Gastroesophageal sphincter (tissue), 4 donors: ENCODE measurements at places on chromosomes 13 and 19.
A peak's percentile ranks its signal among the peaks of the same experiment; 100 is the strongest.

GRCh38 chr19:35608251-35608650, 4.3 kb upstream of the HAUS5 start:
- ATAC-seq: no peak

- ATAC-seq: no peak
These were observed 154.7 kb upstream of the TSC22D1 start for GRCh38 chr13:44730851-44731250.

DNA sequence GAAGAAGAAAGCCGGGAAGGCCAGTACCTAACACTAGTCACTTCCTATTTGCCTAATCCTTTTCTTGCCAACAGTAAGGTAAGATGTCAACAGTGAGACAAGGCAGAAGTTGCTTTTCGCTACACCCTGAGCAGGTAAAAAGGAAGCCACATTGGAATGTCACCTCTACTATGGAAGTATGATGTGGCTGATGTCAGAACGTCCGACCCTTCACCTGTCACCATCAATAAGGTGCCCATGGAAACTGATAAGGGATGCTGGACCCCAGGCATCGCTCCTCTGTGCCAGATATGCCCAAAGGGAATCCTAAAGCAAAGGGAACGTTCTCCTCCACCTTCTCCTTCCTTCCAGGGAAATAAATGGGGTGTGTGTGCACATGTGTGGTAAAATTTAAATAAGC, 34.3 kb downstream of the COL4A1 start:
- no peak for ATAC-seq

DNA sequence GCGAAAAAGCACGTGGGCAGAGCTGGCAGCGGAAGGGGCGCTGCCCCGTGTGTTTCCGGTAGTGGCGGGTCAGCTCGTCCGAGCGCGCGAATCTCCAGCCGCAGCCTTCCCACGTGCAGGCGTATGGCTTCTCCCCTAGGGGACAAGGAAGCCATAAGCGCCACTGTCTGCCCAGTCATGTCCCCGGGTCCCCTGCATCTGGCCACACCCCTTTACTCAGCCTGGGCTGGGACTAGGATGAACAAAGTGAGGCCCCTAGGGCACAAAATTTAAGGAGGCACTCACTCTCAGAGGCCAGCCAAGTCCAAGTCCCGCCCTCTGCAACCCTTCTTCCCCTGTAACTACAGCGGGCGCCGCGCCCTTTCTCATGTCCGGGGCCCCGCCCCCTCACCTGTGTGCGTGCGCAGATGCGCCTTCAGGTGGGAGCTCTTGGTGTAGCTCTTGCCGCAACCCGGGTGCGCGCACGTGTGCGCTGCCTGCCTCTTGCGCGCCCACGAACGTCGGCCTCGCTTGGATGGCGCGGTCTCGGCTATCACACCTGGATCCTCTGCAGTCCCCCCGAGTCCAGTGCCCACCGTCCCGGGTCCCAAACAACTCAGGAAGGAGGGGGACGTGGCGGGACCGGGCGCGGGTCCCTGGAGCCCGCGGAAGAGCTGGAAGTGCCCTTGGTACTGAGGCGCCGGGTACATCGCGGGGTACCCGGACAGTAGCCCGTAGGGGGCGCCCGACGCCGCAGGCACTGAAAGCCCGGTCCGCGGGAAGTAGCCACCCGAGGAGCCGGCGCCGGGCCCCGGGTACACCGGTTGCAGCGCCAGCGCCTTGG, 1.9 kb downstream of the KLF1 start:
- ATAC-seq: peak; percentile 45

DNA sequence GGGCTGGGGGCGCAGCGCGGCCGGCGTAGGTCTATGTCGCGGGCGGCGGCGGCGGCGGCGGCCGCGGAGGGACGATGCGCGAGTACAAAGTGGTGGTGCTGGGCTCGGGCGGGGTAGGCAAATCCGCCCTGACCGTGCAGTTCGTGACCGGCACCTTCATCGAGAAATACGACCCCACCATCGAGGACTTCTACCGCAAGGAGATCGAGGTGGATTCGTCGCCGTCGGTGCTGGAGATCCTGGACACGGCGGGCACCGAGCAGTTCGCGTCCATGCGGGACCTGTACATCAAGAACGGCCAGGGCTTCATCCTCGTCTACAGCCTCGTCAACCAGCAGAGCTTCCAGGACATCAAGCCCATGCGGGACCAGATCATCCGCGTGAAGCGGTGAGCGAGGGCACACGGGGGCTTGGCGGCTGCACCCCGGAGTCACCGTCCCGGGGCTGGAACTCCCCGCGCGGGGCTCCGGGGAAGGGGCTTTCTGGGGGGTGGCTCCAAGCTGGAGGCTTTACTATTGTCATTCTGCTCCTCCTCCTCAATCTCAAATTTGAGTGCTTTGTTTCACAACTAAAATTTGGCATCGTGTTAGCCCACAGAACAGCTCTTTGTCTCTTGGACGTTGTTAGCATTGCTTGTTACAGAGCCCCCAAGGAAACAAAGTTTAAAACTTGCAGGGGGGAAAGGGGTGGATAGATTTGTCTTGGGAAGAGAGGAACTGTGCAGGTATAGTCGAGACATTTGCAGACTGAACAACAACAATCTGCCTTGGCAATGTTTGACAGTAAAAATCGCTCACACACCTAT, 630 bp downstream of the RAP2A start:
- peak; percentile 0 for ATAC-seq

GRCh38 chr13:23754997-23755396, 134.2 kb downstream of the MIPEP start:
- ATAC-seq: no peak

GRCh38 chr13:38630780-38631179, 56.1 kb upstream of the FREM2 start:
- ATAC-seq: no peak

- ATAC-seq: no peak
These were observed 1.2 kb downstream of the ZNF347 start for GRCh38 chr19:53157626-53158025.

DNA sequence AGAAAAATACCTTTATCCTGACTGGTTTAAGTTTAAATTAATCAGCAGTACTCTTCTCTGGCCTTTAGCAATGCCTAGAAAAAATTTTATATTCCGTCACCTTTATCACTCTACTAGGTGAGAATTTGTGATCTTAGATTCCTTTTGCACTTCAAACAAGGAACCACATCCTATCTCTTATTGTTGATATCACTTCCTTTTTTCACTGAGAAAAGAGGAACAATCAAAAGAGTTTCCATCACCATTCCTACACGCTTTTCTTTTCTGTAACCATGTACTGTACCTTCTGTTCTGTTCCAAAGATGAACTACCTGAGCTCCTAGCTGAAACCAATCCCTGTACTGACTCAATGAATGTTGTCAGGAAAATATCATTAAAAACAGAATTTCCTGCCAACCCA, 1379.0 kb upstream of the MIR17HG start:
- no peak for ATAC-seq

DNA sequence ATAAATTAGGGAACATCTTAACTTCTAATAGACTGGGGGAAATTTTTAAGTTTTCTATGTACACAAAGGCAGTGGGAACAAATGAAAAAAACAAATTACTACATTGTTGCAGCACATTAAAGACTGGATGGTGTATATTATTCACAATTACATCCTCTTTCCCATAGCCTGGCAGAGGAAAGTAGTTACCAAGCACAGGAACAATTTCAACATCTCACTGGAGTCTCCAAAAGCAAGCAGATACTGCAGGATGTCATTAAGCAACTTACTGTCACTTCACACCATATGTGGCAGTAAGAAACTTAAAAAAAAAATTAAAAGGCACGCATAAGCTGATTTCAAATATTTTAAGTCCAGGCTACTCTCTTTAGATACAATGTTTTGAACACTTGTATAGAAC, 6.4 kb upstream of the EFNB2 start:
- ATAC-seq: no peak

DNA sequence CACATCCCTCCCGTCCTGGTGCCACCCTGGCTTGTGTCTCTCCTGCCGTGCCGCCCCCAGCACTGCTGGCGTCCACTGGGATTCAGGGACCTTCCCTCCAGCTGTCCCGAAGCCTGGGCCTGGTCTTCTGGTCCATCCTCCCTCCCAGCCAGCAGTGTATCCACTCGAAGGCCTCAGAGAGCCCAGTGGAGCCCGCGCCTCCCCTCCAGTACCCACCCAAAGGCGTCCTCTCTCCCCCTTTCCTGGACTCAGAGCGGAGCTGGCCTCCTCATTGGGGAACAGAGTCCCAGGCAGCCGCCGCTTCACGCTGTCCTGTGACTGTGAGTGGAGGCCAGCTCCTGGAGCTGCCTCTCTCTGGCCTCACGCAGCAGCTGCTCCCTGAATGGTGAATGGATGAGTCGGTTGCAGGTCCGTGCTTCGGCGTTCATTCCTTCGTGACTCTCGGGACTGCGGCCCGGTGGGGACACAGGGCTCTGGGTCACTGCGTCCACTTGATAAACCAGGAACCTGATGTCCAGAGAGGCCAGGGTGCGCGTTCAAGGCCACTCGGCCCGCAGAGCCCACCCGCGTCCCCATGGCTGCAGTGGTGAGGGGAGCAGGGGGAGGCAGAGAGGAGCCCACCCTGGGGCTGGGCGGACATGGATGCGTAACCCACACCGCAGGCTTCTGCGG, 12.1 kb downstream of the ONECUT3 start:
- no peak for ATAC-seq

GRCh38 chr13:108313382-108313781, 43.9 kb downstream of the TNFSF13B start:
- no peak for ATAC-seq

GRCh38 chr19:1455002-1455335, 5.0 kb downstream of the APC2 start:
- no peak for ATAC-seq

DNA sequence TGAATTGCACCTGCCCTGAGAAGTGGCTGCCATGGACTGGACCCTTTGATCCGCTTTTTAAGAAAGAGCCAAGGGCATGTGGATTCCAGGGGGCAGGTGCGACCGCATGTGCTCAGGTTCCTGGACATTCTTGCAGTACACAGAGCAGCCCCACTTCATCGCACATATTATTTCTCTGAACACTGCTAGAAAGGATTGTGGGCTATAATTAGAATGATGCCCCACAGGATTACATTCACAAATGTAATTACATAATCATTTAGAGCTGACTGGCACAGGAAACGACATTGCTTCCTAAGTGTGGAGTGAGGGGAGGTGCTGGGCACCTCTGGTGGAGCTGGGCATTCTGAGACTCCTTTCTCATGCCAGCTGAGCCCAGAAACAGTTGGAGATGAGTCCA, 37.5 kb upstream of the VSTM2B start:
- ATAC-seq: no peak

- ATAC-seq: no peak
These were observed 14.9 kb downstream of the ZNF443 start for GRCh38 chr19:12425888-12426274.

GRCh38 chr19:47444388-47444821, 25.1 kb upstream of the MEIS3 start:
- no peak for ATAC-seq

- no peak for ATAC-seq
These were observed 139.9 kb upstream of the RFC3 start for GRCh38 chr13:33678084-33678483.

DNA sequence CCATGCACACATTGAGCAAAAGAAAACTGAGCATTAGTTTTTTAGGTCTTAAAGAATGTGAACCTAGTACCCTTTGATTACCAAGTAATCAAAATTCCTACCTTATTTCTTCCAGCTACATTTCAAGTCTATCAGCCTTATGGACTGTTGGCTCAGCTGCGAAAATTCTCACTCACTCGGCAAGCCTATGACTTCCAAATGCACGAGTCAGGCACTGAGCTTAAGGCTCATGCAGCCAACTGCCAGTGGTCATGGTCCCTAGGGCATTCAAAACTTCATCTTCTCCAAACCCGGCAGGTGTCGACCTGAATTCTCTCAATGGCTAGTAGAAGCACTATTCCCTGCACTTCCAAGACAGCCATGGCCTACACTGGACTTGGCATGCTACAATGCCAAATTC, 41.2 kb downstream of the RUBCNL start:
- ATAC-seq: no peak

- ATAC-seq: no peak
These were observed 198.6 kb downstream of the RGCC start for GRCh38 chr13:41655997-41656396.

DNA sequence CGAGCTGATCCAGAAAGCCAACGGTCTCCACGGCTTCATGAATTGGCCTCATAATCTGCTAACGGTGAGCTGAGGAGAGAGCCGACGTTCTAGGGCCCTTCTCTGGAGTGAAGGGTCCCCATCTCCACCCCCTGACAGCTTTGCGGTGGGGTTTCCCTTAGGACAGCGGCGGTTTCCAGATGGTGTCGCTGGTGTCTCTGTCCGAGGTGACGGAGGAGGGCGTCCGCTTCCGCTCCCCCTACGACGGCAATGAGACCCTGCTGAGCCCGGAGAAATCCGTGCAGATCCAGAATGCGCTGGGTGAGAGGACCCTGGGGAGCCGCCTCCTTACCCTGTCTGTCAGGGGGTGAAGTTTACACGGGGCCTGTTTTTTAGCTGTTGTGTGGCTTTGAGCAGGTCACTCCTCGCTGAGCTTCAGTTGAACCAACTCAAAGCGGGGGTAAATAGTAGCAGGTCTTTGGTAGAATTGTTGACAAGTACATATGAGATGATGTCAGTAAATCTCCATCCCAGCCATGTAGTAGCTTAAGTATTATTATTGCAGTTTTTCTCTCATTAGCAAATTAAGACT, 801 bp downstream of the QTRT1 start:
- ATAC-seq: peak; percentile 8

- no peak for ATAC-seq
These were observed 102.8 kb downstream of the STARD13 start for GRCh38 chr13:33182729-33183128.

GRCh38 chr13:71828117-71828516, 38.9 kb downstream of the DACH1 start:
- no peak for ATAC-seq

GRCh38 chr19:31351056-31351854, 2.0 kb upstream of the TSHZ3 start:
- no peak for ATAC-seq

GRCh38 chr13:42396501-42396900, 124.5 kb downstream of the AKAP11 start:
- no peak for ATAC-seq

GRCh38 chr13:97492257-97492656, 58.3 kb downstream of the RAP2A start:
- ATAC-seq: no peak

GRCh38 chr13:110422913-110423688, 116.0 kb downstream of the COL4A2 start:
- no peak for ATAC-seq

DNA sequence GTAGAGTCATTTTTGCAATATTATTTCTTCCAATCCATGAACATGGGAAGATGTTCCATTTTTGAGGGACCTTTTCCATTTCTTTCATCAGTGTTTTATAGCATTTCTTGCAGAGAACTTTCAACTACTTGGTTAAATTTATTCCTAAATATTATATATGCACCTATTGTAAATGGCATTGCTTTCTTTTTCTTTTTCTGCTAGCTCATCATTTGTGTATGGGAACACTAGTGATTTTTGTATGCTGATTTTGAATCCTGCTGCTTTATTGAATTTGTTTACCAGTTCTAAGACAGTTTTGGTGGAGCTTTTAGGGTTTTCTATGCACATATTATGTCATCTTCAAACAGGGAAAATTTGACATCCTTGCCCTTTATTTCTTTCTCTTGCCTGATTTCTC, 7.2 kb upstream of the CYP4F2 start:
- no peak for ATAC-seq

GRCh38 chr13:62706048-62706447, 1290.4 kb upstream of the PCDH20 start:
- no peak for ATAC-seq
